ENCODE measurements at places on chromosomes 1 and 21. TPM values are rescaled to one million over a fixed set of nuclear protein-coding genes. Genes with fewer than 3 reads are reported as not detected.

The CELA2A gene
- not detected for total RNA-seq

The RNU1-2 gene
- total RNA-seq: 3,261 TPM

The CD164L2 gene
- not detected for total RNA-seq

The ANKRD34A gene
- total RNA-seq: 1.4 TPM
